Fibroblast of skin of left quadriceps (primary cell): ENCODE measurements at places on chromosomes 5 and 9.
A peak's percentile ranks its signal among the peaks of the same experiment; 100 is the strongest.

DNA sequence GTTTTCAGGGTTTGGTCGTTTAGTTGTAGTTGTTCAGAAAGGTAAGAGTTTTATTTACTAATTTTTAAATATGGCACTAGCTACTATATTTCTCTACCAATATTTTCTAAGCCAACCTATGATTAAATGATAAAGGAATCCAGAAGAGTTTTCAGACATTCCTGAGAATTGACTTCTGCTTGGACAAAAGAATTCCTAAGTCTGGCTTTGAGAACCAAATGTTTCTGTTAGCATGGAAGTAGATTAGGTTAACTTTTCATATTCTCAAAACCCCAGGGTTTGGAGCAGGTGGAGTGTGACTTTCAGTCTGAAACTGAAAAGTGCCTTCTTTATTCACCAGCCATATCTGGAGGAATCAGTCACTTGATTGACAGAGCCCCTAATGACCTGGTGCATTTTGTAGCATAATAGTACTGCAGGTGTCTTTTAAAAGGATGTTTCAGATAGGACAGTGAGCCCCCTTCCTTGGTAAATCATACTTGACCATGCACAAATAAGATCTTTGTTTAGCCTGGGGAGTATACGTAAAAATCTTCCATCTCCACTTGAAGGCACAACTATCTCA lies 457.0 kb upstream of the ZNF462 start:
- DNase-seq = peak; percentile 12

DNA sequence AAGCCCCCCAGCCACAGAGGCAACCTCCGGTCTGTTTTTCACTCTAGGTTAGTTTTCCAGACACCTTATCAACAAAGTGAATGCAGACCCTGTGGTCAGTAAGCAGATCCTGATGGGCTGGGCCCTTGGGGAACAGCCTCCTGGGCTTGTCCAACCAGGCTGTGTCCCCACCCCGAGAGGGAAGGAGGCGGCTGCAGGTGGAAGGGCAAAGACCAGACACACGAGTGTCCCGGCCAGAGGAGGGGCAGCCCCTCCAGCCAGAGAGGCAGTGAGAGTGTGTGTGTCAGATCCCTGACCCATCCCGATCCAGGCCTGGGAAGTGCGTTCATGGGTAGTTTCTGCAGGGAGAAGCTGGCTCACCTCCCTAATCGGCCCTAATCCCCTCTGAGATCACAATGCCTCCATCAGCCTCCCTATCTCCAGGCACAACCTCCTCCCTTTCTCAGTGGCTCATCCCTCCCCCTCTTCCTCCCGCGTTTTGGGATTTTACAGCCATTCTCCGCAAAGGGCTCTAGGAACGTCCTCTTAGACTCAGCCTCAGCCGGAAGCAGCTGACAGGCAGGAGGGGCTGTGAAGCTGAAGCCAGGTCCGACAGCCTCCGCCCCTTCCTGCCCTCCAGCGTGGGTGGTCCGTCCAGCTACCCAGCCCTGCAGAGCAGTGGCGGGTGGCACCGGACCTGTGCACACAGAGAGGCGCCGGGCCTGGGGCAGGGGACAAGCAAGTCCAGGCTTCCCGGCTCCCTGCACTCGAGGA lies 9.7 kb downstream of the SLC12A7 start:
- no peak for DNase-seq

DNA sequence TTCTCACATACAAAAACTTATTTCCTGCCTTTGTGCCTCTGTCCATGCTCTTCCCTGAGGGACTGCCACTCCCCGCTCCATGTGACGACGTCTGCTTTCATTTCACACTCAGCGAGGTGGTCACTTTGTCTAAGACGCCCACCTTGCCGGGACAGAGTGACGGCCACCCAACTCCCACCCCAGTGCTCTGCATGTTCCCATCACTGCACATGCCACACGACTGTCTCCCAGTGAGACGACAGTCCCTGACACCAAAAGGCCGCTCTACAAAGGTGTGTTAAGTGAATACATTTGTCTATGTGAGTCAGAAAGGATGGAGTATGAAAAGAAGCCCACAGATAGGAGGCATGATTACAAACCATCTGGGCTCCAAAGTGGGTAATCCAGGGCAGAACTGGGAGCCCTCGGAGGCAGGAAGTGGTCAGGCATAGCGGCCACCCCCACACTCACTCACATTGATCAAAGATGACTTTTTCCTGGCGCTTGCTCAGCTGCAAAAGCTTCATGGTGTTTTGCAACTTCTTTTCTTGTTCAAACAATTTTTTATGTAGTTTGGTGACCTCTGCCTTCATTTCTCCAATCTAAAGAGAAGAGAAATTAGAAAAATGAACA lies 185.8 kb downstream of the CDK5RAP2 start:
- peak; percentile 86 for DNase-seq

DNA sequence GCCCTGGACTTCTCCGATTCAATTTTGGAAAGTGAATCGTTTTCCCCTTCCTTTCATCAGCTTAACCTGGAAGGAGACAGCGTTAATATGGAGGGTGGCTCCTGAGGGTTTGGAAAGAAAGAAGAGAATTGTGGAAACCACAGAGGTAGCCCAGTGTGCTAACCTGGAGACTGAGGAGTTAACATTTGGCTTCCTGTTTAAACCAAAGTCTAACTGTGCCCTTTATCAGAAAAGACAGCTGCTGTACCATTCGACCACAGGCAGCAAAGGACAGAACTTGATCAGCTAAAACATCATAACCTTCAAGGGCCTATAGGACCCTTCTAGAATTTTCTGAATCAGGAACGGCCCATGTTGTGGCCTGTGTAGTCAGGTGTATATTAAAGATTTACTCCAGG lies 735 bp downstream of the IDNK start:
- no peak for DNase-seq

- no peak for DNase-seq
Observed at GRCh38 chr5:5487585-5488360, 65.3 kb downstream of the ICE1 start.

GRCh38 chr5:153222936-153223335 lies 267.5 kb upstream of the GRIA1 start:
- peak; percentile 61 for DNase-seq

- no peak for DNase-seq
Observed at GRCh38 chr5:87354496-87354895, 58.2 kb downstream of the CCNH start.

- DNase-seq = no peak
Observed at GRCh38 chr9:100554935-100555401, 22.9 kb upstream of the CAVIN4 start.

- DNase-seq = no peak
Observed at GRCh38 chr9:92740009-92740408, 24.6 kb downstream of the BICD2 start.

- no peak for DNase-seq
Observed at GRCh38 chr5:93892481-93892880, 151.1 kb upstream of the POU5F2 start.

- no peak for DNase-seq
Observed at GRCh38 chr5:98042961-98043360, 730.5 kb upstream of the RGMB start.

GRCh38 chr5:154421868-154422267 lies 23.9 kb upstream of the SAP30L start:
- no peak for DNase-seq

DNA sequence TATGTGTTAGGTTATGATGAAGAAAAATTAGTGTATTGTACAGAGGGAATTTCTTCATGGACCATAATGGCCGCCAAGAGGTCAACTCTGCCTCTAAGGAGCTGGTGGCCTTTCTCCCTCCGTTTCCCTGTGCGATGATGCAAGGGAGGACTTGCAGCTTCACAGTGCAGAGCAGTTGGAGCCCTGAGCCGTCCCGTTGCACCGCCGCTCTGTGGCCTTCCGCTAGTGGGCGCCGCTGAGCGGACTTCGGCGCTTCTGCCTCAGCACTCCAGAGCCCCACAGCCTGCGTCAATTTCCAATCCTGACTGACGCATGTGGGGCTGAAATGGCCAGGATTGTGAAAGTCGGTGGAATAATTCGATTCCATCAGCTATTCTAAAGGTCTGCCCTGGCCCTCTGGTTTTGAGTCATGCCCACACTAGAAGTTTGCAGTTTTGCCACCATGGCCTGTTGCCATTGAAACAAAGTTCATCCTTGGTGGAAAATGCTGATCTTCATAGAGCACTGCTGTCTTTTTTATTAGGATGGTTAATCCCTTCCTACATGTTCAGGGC lies 22.7 kb upstream of the LECT2 start:
- DNase-seq = no peak

DNA sequence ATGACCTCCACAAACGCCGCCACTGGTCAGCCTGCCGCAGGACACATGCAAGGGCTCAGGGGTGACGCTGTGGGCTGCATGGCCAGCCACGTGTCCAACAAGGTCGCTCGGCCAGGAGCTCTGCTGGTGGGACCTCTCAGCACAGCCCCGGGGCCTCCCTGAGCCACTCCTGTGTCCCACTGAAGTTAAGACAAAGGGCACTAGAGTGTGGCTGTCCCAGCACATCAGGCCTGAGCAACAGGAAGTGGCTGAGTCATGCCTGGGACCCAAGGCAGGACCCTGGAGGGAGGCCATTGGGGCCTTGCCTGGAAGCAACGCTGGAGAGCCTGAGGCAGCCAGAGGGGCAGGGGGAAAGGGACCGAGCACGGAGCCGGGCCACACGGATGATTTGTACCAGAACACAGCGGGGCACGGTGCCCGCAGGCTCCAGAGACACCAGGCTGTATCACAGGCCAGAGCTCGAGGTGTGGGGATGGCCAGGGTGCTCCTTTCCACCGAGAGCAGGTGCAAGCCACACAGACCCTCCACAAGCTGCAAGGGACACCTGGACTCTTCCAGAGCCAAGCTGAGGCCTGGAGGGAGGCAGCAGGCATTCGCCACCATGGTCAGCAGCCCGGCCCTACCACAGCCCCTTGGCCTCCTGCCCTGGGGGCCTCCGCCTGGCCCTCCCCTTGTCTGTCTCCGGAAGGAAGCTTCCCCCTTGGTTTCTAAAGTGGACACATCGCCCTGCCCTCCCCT lies 6.5 kb upstream of the TMEM210 start:
- DNase-seq = no peak

- peak; percentile 62 for DNase-seq
Observed at GRCh38 chr5:108193021-108193795, 188.7 kb downstream of the FBXL17 start.

DNA sequence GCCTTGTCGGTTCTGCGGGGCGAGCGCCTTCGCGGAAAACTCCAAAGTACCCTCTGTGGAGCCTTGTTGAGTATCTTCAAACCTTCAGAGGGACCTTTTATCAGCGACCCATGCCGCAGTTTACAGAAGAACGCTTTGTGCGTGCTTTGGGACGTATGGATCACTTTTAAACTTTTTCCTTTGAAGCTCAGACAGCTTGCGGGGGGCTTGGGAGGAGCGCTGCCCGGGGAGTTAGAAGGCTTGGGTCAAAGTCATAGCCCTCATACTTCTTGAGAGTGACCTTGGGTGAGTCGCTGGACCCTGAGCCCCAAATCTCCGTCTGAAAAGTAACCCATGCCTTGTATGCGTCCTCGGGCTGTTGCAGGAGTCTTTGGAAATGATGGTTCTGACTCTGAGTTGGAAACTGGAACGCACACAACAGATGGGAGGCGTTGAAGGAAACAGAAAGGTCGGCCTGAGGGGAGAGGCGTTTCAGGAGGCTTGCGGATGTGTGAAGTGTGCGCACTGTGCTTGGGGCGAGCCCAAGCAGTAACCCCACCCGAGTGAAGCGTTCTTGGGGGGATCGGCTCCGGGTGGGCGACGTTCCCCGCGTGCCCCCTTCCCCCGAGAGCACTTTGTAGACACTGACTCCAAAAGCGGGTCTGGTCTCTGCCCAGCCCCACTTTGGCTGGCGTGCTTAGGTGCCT lies 661 bp upstream of the SLC25A51 start:
- DNase-seq = no peak

- DNase-seq = no peak
Observed at GRCh38 chr5:41587668-41588067, 77.3 kb upstream of the PLCXD3 start.

DNA sequence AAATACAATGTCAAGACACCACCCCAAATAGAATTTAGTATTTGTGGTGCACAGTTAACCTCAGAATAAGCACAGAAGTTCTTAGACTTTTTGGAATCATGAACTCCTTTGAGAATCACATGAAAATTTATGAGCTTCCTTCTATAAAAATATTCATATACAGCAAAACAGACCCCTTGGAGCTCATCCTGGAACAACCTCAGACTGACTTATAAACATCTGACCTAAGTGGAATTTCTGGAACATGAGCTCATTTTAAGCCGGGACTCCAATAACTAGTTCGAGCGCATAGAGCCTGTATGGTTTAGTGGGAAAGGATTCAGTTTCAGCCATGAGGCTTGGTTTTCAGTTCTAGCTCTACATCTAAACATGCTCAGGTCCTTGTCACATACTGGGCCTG lies 192.3 kb downstream of the DEPDC1B start:
- DNase-seq = peak; percentile 61

DNA sequence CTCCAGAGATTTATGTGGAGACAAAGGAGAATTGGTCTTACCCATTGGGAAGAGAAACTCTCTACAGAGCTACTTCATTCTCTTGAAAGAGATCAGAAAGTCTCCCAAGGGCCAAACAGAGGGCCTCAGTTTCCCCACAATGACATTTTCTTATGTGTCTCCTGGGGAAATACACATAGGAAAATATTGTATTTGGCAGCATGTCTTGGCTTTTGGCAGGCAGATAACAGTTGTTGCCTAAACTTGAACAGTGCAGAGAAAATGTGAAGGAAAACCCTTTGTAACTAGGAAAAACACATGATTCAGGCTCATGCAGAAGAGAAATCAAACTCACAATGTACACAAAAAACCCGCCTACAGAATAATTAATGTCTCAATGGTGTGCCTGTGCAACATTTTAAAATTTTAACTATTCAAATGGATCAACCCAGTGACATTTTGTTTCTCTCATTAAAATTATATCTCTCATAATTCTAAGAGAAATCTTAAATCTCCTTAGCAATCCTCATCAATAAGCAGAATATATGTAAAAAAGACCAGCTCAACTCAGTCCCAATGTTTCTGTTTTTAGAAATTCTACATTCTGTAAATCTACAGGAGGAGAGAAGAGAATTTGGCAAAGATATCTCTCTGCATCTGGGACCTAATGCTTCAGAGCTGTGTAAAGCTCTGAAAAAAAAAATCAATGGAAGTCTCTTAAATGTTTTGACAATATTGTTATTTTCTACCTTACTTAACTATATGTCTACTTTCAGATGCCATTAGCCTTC lies 205.1 kb downstream of the ADAMTSL1 start:
- DNase-seq = no peak
